ENCODE measurements at places on chromosomes 1 and 21. TPM values are rescaled to one million over a fixed set of nuclear protein-coding genes. Genes with fewer than 3 reads are reported as not detected.

Gene CLEC20A
- not detected for polyA plus RNA-seq

Gene C1orf87
- 0.02 TPM for polyA plus RNA-seq

Gene CD1D
- polyA plus RNA-seq: 0.95 TPM

Gene KLHDC8A
- polyA plus RNA-seq: 5.4 TPM

Gene NBL1
- 27.7 TPM for polyA plus RNA-seq

Gene L1TD1
- polyA plus RNA-seq: not detected

Gene TRIM33
- polyA plus RNA-seq: 8.6 TPM

Gene MYBPH
- polyA plus RNA-seq: not detected

Gene ERG
- polyA plus RNA-seq: 1.7 TPM
